Activated naive CD4-positive, alpha-beta T cell treated with anti-CD3 and anti-CD28 coated beads, Interleukin-2, amount 10 ng/mL, durations not matched to agents 7 days and 5 days (primary cell): ENCODE measurements at places on chromosomes 16 and 17.
A peak's percentile ranks its signal among the peaks of the same experiment; 100 is the strongest.

DNA sequence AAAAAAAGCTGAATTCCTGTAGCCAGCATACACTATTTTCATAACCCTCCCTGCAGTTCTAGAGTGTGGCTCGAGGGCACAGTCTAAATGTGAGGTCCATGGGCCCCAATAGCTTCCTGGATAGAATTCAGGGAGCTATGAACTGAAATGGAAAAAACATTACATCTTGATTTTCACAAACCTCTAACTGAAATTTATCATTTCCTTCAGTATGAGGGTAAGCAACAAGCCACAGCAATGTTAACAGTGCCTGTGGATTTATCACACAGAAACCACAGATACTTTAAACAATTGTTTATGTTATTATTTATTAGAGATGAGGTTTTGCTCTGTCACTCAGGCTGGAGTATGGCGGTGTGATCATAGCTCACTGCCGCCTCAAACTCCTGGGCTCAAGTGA is 18.2 kb downstream of the TMEM92 start:
- DNase-seq, result no peak

GRCh38 chr17:35930211-35931065 is at the start of gene RDM1:
Gene RDM1, minus strand, starts transcription at chr17:35930773. Its CDS starts 46 bp downstream, at chr17:35930727.
- DNase-seq, result peak; percentile 90

GRCh38 chr16:49127103-49127502 is 154.5 kb downstream of the CBLN1 start:
- DNase-seq, result no peak

DNA sequence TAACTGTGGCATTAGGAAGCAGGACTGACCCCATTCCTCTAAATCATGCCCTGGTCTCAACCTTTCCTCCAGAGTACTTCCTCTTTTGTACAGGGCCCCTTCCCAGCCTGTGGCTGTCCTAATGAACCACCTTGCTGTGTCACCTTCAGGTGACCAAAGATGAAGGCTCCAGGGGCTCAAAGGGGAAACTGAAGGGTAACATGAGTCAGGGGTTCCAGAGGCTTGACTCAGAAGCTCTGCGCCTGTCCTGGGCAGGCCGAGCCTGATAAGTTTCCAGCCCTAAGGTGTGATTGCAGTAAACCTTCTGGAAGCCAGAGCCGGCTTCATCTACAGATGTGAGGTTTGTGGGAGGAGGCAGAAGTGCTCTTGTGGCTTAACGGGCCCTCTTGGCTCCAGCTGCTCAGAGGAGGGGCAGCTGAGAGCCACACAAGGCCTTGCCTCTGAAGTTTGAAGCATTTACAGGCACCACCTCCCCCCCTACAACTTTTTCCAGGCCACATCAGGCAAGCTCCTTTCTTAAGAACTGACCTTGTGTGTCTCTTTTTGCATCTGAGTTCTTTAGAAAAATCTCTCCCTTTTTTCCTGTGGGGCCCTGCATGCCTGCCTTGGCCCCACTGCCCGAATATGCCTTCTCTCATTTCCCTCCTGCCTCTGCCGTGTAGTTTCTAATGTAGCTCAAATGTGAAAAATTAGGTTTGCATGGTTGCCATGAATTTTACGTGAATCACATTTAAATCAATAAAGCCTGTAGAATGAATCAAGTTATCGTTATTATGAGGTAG is 149.9 kb downstream of the CLEC16A start:
- peak; percentile 69 for DNase-seq

GRCh38 chr16:75486676-75487313 is 8.4 kb downstream of the CHST6 start:
- DNase-seq, result no peak

- peak; percentile 85 for DNase-seq
Observed at GRCh38 chr16:88442727-88443576, 10.1 kb upstream of the ZFPM1 start.

- no peak for DNase-seq
Observed at GRCh38 chr17:5758651-5759050, 174.3 kb upstream of the NLRP1 start.

DNA sequence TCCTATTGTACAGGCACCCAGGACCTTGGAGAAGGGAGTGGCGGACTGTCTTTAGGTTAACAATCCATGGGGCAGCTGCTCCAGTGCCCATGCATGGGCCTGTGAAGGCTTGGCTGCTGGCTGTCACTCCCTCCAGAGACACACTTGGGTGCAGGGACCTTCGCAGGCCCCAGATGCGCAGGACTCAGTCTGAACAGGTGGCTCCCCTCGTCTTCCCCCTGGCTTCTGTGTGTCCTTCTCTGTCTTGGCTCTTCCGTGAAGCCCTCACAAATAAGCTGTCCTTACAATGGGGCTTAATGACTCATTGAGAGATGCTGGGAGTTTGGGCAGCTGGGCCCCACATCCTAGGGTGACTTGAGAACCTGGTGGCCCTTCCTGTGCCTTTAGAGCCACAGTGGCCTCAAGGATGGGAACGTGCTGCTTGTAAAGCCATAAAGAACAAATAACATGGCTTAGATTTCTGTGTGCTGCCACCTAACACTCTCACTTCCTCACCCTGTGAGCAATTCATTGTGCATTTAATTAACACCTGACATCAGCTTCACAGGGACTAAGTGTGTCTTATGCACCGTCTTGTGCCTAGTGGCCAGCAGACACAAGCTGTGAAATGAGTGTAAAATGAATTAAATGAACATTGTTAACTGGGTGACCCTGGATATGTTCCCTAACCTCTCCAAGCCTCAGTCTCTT is 340.7 kb downstream of the SNX29 start:
- DNase-seq, result no peak

DNA sequence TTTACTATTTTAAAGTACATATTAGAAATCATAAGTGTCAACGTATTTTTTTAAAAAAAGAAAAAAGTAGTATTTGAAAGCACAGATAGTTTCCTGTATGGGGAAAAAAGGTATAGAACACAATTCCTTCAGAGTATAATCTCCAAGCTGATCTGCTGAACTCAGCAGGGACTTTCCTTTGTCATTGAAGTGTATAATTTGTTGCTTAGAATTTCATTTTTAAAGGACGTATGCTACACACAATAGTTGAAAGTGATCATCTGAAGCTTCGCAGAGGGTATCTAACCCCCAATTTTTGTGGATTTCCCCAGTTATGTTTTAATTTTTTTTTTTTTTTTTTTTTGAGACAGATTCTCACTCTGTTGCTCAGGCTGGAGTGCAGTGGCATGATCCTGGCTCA is 20.2 kb upstream of the MAPT start:
- DNase-seq, result no peak

DNA sequence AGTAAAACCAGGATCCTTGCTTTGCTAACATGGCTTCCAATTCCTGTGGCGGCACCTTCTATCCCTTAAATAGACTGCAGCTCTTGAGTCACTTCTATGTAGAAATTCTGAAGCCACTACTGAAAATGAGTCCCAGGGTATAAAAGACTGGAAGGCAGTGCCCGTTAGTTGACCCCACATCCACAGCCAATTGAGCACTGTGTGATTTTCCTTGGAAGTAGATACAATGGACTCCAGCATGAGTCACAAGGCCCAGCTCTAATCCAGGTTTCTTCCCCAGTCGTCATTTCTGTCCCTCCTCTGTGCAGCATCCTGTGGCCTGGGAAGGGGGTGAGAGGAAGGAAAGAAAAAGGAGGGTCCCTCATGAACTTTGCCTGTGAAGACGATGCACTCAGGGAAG is 69.5 kb downstream of the HLF start:
- DNase-seq, result no peak

DNA sequence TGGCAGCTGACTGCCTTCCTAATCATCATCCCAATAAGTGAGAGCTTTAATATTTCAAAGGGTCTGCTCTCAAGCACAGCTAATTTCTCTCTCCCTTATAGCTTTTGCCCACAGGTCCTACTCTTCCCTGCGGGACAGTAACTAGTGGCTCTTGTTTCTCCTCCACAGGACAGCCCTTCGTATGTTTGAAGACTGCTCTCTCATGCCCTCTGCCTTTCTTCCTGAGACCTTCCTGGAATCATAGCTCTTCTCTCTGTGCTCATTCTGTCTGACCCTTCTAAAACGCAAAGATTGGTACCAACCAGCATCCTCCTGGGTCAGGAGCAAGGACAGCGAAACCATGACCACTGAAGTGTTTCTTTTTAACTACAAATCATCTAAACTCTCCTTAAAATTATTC is 168.9 kb downstream of the GRIN2A start:
- no peak for DNase-seq

DNA sequence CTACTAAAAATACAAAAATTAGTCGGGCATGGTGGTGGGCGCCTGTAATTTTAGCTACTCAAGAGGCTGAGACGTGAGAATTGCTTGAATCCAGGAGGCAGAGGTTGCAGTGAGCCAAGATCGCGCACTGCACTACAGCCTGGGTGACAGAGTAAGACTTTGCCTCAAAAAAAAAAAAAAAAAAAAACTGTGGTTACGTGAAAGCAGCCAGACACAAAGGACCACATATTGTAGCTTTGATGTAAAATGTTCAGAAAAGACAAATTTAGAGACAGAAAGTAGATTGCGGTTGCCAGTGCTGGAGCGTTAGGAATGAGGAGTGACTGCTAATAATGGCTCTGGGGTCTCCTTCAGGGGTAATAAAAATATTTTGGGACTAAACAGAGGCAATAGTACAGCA is 4.0 kb upstream of the MEAK7 start:
- DNase-seq, result peak; percentile 62

DNA sequence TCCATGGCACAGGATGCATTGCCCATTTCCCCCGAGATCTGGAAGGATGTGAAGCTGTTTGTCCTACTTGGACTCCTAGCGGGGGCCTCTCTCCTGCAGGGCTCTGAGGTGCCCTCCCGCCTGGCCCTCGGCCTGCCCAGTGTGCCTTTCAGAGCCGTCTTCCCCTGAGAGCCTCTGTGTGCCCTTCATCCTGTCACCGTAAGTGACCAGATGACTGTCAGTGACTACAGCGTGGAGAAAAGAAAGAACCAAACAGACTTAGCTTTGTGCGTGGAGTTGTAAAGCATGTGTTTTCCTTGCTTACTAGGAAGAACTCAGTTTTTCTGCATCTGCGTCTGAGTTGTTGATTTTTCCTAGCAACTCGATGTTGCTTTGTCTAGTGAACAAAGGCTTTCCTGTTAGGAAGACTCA is 56.1 kb downstream of the BANP start:
- DNase-seq, result no peak

DNA sequence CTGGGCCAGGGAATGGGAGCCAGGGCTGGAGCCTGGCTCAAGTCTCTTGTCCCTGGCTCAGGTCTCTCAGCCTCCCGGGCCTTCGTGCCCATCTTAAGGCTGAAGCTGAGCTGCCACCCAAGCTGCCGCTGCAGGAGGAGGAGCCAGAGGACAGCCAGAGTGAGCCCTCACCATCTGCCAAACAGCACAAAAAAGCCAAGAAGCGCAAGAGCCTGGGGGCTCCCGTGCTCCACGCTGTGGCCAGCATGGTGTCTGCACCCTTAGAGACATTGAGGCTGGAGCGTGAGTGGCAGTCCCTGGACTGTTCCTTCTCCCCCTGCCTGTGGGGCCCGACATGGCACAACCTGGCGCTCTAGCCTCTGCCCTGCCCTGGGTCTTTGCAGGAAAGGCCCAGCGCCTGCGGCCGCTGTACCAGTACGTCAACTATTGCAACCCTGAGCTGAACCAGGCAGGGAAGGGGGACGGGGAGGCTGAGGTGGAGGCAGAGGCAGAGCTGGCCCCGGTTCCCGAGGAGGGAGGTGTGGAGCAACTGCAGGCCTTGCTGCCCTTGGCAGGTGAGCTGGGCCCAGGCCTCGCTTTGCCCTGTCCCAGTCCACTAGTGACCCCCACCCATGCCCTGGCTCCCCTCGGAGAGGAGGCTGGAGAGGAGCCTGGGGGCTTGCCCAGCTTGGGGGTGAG is 1.3 kb downstream of the C16orf86 start:
- peak; percentile 93 for DNase-seq

DNA sequence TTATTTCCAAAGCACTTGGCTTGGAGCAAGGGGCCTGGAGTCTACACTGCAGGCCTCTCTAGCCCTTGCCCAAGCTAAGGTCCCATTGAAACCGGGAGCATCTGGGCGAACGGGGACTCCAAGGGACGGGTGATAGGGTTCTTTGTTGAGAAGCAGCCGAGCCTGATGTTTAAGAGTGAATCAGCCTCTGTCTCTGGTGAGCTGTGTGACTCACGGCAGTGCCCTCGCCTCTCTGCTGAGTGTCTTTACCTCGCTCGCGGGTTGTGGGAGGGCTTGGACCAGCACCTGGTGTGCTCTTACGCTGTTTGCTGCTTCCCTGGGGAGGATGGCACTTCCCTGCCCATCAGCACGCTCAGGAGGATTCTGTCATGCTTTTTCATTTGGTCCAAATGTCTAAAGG is 1.3 kb downstream of the HGS start:
- DNase-seq, result no peak

DNA sequence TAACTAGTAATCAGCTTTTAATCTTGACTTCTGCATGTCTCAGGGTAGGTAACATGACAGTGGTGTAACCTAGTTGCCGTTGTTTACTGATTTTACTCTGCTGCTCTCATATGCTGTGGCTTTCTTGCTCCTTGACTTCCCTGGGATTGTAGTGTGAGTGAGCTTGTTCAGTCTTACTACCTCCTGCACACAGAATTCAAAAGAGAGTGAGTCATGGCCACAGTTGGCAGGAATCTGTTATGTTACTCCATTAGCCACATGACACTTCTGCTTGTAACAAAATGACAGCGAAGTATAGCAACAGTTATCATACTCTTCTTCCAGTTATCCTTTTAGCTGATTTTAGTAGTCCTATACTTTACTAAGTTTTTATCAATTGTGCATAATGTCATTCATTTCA is 18.8 kb downstream of the TNRC6A start:
- DNase-seq, result no peak

GRCh38 chr17:19331543-19332245 is 30.8 kb downstream of the B9D1 start:
- DNase-seq, result no peak

DNA sequence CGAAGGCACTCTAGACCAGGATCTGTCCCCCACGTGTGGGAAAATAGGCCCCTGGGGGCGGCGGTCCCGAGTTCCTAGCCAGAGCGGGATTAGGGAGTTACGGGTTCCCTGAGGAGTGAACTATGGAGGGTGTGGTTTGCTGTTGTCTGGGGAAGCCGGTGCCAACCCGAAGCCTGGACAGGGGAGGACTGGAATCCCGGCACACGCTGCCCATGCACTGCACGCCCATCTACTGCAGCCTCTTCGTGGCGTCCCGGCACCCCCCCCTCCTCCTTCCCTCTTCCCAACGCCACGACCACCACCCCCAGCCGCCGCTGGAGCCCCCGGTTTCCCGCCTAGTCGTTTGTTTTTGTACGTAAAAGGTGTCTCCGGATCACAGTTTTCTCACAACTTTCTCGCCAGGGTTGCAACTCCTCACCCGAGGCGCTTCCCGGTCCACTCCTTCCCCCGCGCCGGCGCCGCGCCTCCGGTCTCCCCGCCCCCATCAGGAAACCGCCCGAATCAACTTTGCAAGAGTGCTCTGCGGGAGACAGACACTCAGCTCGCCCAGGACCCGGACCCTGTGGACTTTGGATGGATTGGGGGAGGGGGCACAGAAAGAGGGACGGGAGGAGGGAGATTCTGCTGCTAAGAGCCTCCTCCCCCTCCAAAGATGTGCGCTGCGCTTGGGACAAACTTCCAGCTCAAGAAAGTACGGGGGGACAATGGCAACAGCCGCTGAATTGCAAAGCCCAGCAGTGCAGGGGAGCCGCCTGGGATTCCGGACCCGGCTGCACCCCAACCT is 1.4 kb upstream of the LHX1 start:
- peak; percentile 25 for DNase-seq

GRCh38 chr17:75808905-75809621 is 24.5 kb downstream of the UNK start:
- DNase-seq, result no peak

GRCh38 chr16:56368545-56368944 is 56.8 kb downstream of the AMFR start:
- DNase-seq, result no peak
